ENCODE measurements at places on chromosomes 4 and X.

GRCh38 chrX:63884821-63885790 lies 100.1 kb upstream of the ARHGEF9 start:
- DNase-seq: no peak

- DNase-seq: no peak
These were observed 664 bp downstream of the PRSS12 start for GRCh38 chr4:118351851-118352827.

GRCh38 chr4:67603310-67604028 lies 44.9 kb downstream of the STAP1 start:
- no peak for DNase-seq

DNA sequence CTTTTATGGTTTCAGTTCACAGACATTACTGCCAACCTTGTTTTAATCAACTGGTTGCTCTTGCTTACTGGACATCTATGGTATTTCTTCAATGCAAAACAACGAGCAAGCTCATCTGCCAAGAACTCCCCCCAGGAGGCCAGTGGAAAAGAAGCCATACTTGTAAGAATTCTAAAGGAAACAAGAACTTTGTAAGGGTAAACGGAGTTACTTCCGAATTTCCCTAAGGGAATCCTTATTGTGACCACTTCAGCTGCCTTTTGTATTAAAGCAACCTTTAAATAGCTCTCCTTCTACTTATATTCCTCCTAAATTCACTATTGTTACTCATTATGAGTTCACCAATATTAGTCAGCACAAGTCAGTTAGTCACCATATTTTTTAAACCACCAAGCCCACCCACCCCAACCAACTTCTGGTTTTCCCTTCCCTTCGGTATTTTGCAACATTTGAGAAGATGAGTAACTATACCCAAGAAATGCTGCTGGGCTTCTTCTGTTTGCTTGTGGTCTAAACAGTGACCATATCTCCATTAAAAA lies 602.8 kb upstream of the DIPK2B start:
- peak; percentile 70 for DNase-seq

GRCh38 chr4:137644201-137644600 lies 111.9 kb upstream of the PCDH18 start:
- DNase-seq: no peak

- no peak for DNase-seq
These were observed 5.1 kb upstream of the FAT1 start for GRCh38 chr4:186728631-186729271.

DNA sequence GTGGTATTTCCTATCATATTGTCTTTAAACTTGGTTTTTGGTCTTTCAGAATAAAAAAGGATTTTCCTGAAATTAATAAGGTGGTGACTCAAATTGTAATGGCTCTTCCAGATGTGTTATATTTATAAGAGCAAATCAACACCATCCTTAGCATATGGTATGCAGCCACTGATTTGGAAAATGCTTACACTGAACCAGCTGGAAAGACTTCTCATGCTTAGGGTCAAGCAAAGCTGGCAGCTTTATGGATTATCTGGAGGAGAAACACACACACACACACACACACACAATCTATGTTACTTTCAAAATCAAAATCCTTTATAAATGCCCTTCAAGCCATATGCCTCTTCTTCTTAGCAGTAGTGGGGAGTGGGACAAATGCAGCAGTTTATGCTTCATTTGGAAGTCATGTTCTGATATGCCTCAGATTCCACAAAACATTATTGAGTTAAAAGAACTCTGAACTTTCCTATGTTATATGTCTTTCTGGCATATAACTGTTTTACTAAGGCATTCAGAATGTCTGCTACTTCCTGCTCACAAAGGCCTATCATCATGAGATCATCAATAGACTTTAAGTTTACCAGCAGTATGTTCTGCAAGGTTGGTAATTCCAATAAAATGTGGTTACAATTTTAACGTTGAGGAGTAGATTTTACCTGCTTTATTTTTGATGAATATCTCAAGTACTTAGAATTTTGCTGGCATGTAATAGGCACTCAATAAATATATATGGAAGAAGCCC lies 72.9 kb upstream of the PRDM5 start:
- no peak for DNase-seq

DNA sequence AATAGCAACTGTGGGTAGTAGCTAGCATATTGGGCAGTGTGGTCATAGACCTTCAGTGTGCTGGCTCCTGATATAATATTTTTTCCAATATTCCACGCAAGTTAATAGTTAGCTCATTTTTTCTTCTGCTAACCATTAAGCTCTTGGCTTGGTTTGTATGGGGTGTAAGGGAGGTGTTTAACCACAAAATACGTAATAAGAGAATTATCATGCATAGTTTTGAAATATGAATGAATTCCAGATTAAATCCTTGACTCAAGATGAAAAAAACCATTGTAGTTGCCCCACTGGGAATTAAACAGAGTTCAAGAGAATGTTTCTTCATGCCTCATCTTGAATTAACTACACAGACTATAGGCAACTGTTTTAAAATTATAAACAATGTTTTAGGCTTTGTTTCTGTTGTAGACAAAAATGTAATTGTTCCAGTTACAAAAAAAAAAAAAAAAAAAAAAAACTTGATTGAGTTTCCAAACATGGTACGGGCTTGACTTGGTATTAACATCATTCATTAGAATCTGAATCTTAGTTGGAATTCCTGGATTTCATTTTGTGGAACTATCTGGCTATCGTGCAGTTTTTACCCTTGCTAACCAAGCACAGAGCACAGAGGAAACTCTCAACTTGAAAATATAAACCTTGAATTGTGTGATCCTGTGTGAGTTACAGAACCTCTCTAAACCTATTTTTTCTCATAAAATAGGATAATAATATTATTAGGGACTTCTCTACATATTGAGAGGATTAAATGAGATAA lies 28.4 kb downstream of the CXCL1 start:
- no peak for DNase-seq

DNA sequence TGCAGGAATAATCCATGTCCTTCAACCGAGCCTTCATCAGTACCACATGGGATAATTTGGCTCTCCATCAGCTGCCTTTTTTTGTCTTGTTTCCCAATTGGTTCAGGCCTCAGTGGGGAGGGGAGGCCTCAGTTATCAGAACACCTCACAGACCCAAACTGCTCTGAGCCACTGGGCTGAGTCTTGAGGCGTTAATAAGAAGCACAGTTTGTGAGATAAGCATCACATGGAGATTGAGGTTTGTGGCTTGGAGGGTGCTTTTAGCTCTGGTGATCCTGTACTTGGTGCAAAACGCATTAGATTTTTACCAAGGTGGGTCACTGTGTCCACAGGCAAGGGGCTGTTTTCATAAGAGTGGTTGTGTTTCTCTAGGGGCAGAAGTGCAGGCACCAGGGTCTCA lies 82.8 kb upstream of the HPF1 start:
- DNase-seq: no peak
